ENCODE measurements at places on chromosomes 7 and 10. TPM values are rescaled to one million over a fixed set of nuclear protein-coding genes. Genes with fewer than 3 reads are reported as not detected.

- H3K27me3 ChIP-seq = no peaks in the 10 kb centered on the region
- H3K4me3 ChIP-seq = no peak overlapping the region
- no peaks in the 10 kb centered on the region for H3K4me1 ChIP-seq
- no peak for DNase-seq
These were observed 527.6 kb downstream of the PHTF2 start for GRCh38 chr7:78326189-78326588.

DNA sequence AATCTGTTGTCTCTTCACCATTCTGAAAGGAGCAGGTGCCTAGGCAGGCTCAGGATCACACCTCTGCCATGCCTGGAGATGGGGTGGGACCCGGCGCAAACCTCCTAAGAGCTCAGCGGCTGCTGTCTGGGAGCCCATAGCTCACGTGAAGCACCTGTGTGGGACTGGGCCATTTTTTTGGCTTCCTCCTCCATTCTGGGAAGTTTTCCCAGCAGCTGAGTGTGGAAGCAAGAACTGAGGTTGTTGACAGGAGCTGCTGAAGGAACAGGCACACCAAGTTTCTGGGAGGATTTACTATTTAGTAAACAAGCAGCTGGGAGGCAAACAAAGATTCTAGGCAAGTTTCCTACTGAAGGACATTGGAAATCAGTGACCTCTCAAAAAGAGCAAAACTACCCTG is 77.3 kb downstream of the FAM13C start:
- H3K4me1 ChIP-seq = peaks cover 3% of the 10 kb centered on the region
- no peak overlapping the region for H3K4me3 ChIP-seq
- no peaks in the 10 kb centered on the region for H3K27me3 ChIP-seq
- H3K36me3 ChIP-seq = no peaks in the 10 kb centered on the region
- H3K27ac ChIP-seq = no peak overlapping the region

UCMA gene
- not detected for total RNA-seq

DNA sequence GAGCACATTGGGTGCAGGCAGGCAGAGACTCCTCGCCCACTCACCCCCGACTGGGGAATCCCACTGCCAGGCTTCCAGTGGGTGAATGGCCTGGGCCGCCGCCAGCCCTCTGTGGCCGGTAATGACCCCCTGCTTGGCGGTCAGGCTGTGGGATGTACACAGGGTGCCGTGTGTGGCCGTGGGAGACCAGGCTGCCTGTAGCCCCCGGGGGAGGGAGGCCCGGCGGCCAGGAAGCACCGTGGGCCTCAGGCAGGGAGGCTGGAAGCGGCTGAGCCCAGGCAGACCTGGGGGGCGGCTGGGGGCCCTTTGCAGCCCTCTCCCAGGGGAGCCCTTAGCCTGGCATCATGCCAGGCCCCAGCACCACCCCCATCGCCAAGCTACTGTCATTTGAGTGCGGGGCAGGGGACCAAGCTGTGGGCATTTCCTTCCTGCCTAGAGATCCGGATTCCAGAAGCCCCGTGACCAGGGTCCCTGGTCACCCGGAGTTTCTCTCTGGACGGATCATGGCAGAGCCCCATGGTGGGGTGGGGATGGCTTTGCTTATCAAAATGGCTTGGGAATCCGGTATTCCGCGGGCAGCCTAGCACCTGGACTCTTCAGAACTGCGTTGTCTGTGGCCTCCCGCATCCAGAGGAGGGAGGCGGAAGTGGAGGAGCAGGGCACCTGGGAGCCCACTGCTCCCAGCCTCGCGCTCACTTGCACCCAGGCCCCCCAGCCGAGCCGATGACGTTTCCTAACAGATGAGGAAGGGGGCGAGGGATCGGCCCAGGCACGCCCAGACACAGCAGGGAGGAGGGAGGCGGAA is 1.1 kb downstream of the TTYH3 start:
- H3K4me3 ChIP-seq = peak overlapping the region; percentile 85
- no peaks in the 10 kb centered on the region for H3K27me3 ChIP-seq
- peak overlapping the region; percentile 93 for H3K27ac ChIP-seq
- H3K36me3 ChIP-seq = no peaks in the 10 kb centered on the region

Data from upper lobe of left lung (tissue), 6 donors.